ENCODE measurements at places on chromosomes 11 and 22. TPM values are rescaled to one million over a fixed set of nuclear protein-coding genes. Genes with fewer than 3 reads are reported as not detected.

DNA sequence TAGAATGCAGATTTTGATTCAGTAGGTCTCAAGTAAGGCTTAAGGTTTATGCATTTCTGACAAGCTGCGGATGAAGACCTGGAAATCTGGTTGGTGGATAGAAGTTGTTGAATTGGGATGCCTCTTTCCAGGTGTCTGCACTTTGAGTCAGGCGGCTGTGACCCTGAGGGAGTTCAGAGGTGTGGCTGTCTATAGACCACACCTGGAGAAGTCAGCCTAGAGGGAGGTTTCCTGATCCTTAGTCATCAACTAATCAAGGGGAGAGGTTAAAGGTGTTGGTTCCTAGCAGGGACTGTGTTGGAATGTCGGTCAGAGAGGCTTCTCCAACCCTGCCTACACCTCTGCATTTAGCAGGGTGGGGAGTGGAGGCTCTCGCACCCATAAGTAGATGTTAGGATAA is 8.0 kb downstream of the GLB1L2 start:
- DNase-seq: no peak

GRCh38 chr11:34783816-34784317 is 132.3 kb downstream of the APIP start:
- DNase-seq: no peak

The RTN4R gene
- total RNA-seq: 0.29 TPM

DNA sequence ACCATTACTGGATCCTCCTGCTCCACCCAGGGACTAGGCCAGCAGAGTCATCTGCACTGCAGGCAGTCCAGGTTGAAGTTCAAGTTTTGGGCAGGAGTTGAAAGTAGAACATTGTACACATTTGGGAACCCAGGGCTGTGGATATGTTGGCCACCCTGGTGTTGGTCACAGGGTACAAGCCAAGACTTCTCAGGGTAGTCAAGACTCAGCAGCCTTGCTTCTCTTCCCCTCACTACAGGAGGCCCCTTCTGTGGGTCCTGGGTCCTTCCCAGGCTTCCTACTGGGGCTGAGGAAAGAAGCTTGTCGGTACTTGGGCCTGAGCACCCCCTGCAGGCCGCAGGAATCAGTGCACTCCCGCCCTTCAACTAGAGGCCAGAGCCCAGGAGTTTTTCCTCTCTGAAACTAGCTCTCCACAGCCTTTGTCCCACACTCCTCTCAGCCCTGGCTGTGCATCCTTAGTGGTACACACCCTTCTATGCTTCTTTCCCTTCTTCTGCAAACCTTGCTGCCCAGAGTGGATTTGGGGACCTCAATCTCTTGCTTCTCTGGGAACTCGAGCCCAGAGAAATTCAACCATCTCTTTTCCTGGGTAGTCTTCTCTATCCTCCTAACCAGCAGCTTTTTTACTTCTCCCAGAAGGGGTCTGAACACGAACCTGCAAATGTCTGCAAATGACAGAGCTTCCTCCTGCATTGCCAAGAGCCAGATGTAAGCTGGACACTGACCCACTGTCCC is 2.6 kb upstream of the HPX start:
- no peak for DNase-seq

GRCh38 chr22:25068707-25069106 is 116.2 kb downstream of the KIAA1671 start:
- no peak for DNase-seq

DNA sequence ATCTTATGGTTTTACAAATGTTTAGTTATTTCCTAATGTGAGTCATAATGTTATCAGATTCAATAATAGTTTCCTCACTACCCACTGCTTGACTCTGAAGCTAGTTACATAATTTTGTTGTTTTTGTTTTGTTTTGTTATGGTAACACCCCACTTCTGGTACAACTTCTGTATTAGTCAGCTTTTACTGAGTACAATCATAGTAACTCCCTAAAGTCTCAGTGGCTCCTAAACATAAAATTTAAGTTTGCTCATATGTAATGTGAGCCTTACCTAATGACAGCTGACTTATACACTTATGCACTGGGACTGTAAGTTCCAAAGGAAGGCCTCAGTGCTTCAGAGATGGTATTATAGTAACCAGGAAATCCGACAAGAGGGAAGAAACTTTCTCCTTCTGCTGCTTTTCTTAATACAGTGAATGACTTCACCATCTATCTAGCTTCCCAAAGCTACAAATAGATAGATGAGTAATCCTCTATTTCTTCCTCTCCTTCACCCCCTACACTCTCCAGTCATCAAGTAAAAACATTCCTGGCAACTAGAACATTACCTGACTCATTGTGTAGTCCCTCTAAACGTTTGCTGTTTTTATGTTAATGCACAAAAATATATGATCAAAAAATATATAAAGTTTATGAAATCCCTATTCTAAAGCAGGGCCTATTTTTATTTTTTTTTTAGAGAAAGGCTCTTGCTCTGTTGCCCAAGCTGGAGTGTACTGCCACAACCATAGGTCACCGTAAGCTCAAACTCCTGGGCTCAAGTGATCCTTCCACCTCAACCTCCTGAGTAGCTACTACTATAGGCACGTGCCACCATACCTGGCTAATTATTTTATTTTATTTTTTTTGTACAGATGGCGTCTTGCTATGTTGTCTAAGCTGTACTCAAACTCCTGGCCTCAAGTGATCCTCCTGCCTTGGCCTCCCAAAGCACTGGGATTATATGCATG is 563.0 kb downstream of the SOX6 start:
- DNase-seq: peak; percentile 67

The C11orf16 gene
- total RNA-seq: not detected

The KCNK4 gene
- 0.29 TPM for total RNA-seq

The PHOX2A gene
- total RNA-seq: not detected

The SMIM35 gene
- total RNA-seq: not detected

DNA sequence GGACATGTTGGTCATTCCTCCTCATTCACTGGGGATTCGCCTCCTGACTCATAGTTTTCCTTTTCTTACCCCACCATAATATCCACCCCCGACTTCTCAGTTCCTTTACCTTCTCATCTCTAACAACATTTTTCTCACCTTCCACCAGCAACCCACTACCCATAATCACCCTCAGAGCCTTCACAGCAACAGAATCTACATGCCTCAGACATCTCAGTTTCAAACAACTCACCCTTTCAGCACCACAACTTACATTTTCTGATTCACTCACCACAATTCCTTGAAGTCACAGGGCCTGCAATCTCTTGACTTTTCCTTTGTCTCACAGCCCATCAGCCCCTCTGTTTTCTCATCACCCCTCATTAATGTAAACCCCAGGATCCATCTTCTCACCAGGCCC is 2.3 kb upstream of the MTNR1B start:
- DNase-seq: no peak

GRCh38 chr11:93567401-93567895 is 24.3 kb upstream of the SMCO4 start:
- no peak for DNase-seq

The ADAMTS8 gene
- under 0.01 TPM for total RNA-seq

The ME3 gene
- total RNA-seq: 73.4 TPM

The LINC01488 gene
- not detected for total RNA-seq

GRCh38 chr11:69938206-69938605 is 119.0 kb upstream of the FGF3 start:
- DNase-seq: no peak

The MPZL2 gene
- not detected for total RNA-seq

DNA sequence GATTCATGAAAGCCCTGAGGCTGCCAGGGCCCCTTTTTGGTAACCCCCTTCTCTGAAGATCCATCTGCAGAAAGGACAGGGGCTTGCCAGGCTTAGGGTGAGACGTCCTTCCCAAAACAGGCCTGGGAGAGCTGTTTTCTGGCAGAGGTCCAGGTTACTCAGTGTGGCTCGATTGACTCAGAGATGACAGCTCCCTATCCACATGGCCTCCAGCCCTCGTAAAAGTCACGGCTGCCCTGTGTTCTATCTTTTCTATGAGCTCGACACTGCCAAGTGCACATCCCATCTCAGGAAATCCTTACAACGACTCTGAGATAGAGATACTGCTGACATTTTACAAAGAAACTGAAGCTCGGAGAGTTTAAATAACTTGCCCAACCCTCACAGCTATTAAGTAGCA is 20.4 kb downstream of the ADAMTS8 start:
- peak; percentile 95 for DNase-seq

The CYTH4 gene
- 0.59 TPM for total RNA-seq

GRCh38 chr11:1131033-1131911 is 26.5 kb upstream of the MUC5AC start:
- peak; percentile 38 for DNase-seq

The APLNR gene
- total RNA-seq: not detected

- no peak for DNase-seq
Observed at GRCh38 chr11:12860827-12861226, 148.3 kb upstream of the RASSF10 start.

DNA sequence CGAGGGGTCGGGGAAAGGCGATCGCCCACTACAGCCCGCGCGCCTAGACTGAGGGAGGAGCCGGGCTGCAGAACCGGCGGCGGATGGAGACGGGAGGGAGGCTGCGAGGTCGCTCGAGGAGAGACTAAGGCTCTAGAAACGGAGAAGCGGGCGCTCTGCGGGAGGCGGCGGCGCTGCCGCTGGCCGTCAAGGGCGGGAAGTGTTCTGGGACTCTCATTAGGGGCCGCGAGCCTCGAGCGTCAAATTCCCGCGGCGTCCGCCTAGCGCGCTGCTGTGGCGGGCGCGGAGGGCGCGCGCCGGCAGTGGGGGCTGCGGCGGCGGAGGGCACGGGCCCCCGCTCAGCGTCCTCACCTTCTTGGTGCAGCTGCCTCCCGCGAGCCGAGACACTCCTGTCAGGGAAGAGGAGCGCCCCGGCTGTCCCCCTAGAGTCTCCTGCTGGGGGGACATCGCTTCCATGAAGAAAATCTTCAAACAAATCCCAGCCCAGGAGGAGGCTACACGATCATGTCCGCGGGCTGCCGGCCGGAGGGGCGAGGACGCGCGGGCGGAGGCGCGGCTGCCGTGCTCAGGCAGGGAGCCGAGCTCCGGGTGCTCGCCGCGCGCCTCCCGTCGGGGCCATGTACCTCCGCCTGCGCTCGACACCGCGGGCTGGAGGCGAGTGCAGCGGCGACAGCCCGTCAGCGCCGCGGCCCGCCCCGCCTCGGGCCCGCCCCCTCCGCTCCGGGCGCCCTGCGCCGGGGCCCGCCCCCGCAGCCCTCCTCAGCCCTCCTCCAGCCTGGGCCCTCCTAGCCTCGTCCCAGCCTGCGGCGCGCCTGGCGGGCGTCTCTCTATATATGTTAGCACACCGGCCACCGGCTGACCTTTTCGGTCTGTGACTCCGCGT is at the start of gene ARHGAP20:
ARHGAP20 (minus strand) TSS at position 662 of the 883 bp plus-strand sequence; CDS start at position 456, 206 bp downstream.
- peak; percentile 95 for DNase-seq

DNA sequence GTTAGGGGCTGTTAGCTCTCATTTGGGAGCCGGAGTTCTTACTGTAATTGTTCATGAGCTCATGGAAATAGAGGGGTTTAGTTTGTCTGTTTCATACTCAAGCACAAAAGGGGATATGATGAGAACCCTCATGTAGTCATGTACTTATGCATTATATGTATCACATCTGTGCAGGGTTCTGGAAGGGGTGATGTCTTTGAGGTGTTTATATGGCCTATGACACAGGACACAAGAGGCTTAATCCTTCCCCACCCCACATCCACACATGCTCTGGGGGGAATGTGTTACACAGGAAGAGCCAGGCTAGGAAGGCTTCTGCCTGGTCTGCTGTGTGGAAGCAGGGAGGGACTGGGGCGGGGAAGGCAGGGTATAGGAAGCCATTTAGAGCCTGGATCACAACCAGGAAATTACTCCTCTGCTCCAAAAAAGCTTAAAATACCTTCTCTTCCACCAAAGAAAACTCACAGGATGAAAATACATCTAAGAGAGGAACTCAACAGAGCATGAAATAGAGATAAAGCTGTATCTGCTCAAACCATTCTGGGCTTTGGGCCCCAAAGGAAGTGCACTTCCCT is 316.1 kb downstream of the TMEM135 start:
- DNase-seq: no peak

GRCh38 chr11:19803506-19803998 is 90.9 kb downstream of the NAV2 start:
- DNase-seq: no peak

- no peak for DNase-seq
Observed at GRCh38 chr11:11786234-11786633, 55.5 kb upstream of the USP47 start.

The ATP5MG gene
- 31.1 TPM for total RNA-seq

DNA sequence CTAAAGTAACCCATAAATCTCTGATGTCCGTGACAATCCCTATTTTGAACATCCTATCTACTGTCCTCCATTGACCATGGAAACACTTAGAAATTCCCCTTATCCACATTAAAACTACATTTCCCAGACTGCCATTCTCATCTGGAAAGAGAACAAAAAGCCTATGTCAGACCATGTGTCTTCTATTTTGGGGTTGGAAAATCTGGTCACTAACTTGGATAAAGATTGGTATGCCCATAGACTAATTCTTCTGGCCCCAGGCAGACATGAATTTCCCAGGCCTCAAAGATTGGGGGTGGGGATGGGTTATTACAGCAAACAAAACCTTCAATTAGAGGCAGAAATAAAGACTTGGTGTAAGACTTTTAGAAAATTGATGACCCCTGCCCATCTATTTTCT is 30.9 kb upstream of the CREB3L1 start:
- peak; percentile 82 for DNase-seq

DNA sequence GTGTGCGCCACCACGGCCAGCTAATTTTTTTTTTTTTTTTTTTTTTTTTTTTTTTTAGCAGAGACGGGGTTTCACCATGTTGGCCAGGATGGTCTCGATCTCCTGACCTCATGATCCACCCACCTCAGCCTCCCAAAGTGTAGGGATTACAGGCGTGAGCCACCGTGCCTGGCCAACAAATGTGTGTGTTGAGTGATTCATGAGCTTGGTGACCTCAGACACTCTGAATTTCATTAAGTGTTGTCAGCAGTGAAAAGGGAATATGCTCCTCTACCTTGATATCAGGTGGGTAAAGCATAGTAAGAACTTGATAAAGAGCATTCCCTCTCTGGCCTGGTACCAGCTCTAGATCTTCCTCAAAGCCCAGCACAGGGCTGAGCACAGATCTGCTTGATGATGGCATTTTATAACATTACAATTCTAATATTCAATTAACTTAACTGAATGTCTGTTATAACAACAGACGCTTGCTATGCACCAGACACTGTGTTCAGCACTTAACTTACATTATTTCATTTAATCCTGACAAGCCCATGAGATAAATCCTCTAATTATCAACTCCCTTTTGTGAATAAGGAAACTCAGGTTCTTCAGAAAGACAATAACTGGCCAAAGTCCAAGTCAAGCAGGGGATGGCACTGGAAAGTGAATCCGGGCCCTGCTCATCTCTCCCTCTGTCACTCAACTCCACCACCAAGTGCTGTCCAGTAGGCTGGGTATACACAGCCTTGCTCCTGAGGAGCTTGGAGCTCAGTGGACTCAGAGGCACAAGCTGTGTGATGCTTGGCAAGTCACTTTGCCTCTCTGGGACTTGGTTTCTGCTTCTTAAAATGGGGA is 13.0 kb downstream of the TBC1D10A start:
- DNase-seq: peak; percentile 42

DNA sequence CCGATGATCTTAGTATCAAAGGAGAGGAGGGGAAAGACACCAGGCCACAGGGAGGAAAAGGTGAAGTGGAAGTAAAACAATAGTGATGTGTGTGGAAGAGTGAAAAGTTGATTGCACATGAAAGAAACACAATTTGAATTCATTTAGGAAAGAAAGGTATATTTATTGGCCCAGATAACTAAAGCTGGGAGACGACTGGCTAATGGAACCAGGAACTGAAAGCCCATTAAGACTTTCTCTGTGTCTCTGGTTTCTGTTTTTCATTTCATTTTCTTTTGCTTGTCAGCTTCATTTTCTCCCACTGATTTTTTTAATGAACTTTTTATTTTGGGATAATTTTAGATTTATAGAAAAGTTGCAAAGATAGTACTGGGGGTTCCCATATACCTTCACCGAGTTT is 5.1 kb upstream of the DCHS1 start:
- no peak for DNase-seq
